ENCODE measurements at places on chromosomes 6 and 20.

DNA sequence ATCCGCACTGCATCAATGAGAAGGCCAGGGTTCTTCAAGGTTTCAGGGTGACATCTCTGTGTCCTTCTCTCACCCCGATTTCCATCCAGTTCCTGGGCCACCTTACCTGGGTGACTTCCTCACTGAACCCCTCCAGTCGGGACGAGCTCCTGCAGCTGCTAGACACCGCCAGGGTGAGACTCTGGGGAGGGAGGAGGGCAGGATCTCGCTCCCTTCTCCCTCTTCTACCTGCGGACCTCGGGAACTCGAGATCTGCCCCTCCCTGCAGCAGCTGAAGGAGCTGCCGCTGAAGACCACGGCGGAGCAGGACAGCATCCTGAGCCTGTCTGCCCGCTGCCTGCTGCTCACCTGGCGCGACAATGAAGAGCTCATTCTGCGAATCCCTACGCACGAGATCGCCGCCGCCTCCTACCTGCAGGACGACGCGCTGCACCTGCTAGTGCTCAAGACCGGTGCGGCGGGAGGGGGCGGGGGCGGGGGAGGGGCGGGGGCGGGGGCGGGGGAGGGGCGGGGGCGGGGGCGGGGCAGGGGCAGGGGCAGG, 7.5 kb downstream of the CCM2L start:
- peak; percentile 65 for DNase-seq

GRCh38 chr6:155039618-155040017, 44.5 kb downstream of the TIAM2 start:
- DNase-seq, result no peak

- no peak for DNase-seq
Observed at GRCh38 chr6:104575536-104575935, 284.2 kb downstream of the HACE1 start.

- no peak for DNase-seq
Observed at GRCh38 chr6:155883741-155884140, 428.1 kb upstream of the NOX3 start.

DNA sequence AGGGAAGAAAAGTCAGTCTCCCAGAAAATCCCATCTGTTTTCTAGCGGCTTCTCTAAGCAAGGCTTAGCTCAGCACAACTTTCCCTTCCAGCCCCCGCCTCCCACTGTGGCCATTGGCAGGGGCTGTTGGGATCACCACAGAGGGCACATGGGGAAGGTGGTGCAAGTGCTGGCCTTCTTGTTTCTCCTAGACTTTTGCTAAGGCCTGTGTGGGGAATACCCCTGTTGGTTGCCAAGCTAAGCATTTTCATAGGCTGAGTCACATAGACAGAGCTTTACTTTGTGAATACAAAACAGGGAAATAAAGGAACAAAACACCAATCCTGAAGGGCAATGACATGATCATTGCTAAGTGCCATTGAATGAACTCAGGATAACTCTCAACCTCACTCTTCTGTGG, 32.4 kb upstream of the TIAM2 start:
- DNase-seq, result no peak

DNA sequence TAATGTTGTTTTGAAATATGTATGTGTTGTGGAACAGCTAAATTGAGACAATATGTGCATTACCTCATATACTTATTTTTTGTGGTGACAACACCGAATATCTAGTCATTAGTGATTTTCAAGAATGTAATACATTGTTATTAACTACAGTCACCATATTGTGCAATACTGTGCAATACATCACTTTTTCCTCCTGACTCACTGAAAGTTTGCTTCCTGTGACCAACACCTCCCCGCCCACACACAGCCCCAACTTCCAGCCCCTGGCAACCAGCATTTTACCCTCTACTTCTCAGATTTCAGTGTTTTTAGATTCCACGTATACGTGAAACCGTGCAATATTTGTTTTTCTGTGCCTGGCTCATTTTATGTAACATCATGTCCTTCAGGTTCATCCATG, 627.9 kb downstream of the PRKN start:
- no peak for DNase-seq

DNA sequence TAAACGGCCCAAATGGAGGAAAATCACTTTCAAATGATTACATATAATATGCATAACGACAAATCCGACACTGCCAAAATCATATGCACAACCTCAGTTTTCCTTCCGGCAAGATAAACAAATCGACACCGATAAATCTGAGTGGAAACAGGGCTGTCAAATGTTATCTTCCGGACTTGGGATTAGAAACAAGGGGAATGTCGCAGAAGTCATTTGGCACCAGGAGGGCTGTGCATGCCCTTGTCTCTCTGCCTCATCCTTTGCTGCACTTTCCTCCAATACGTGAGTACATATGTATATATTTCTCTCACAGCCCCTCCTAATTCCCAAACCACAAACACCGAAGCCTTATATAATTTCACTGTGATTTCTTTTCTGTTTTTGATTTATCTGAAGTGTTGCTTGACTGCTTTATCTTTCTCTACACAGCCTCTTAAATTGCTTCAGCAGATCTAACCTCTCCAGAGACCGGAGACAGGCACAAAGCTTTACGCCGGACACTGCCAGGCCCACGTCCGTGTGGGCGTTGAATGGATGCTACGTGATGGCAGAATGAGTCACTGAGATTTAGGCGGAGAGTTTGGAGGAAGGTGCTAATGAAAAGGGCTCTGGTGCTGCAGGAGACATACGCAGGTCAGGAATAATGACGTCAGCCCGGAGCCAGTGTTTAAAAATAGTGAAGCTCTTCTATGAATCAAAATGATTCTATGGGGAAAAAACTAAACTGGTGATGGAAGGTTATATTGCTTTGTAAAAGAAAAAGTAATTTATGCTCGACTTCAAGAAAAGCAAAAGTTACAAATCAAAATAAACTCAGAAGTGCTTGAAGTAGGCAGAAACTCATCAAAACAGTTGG, 21.0 kb upstream of the PRELID3B start:
- no peak for DNase-seq

GRCh38 chr6:17908831-17909230, 78.6 kb downstream of the KIF13A start:
- no peak for DNase-seq

- DNase-seq, result peak; percentile 86
Observed at GRCh38 chr20:16801919-16802651, 53.9 kb downstream of the OTOR start.

GRCh38 chr6:30847971-30848436, 36.3 kb upstream of the DDR1 start:
- no peak for DNase-seq

DNA sequence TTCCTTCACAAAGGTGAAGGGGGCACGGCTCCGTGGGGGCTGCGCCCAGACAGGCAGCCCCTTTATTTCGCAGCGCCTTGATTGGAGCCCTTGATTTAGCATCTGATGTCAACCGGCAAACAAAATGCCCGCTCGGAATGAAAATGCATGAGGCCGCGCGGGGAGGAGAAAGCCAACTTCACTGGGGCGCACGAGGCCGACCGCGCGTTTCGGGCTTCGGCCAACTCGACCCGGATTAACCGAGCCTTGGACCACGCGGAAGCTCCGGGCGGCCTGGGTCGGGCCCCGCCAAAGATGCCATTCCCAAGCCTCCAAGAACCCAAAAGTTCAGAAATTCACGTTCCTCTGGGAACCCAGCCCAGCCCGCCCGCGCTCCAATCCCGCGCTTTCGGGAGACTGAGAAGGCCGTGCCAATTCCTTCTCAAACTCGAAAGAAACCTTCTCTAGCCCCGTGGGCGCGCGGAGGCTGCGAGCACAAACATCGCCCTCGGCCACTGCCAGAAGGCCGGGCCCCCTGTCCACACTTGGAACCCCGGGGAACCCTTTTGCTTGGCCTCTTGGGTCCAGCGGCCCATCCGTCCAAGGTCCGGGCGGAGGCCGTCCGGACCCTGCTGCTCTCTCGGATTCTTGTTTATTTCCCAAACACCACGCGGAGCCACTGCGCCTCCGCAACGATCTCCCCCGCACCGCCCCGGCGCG, 879 bp upstream of the INSM1 start:
- DNase-seq, result peak; percentile 43

- DNase-seq, result peak; percentile 85
Observed at GRCh38 chr6:30556906-30557682, at the start of gene PRR3. Gene PRR3 (plus strand): TSS chr6:30557295. CDS start chr6:30557345, 50 bp downstream.

GRCh38 chr20:19937651-19938420, 79.3 kb upstream of the NAA20 start:
- DNase-seq, result no peak

DNA sequence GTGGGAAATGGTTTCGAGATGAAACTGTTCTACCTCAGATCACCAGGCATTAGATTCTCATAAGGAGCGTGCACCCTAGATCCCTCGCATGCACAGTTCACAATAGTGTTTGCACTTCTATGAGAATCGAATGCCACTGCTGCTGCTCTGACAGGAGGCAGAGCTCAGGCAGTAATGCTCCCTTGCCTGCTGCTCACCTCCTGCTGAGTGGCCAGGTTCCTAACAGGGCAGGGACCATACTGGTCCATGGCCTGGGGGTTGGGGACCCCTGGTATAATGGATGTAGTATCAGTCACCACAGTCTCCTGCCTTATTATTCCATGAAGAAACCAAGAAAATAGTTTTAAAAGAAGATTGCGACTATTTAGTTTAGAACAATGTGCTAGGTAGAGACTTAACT, 127.5 kb downstream of the BCKDHB start:
- no peak for DNase-seq

- DNase-seq, result no peak
Observed at GRCh38 chr6:21085211-21085610, 508.3 kb upstream of the SOX4 start.

GRCh38 chr6:144730088-144730645, 445.0 kb downstream of the UTRN start:
- DNase-seq, result no peak

DNA sequence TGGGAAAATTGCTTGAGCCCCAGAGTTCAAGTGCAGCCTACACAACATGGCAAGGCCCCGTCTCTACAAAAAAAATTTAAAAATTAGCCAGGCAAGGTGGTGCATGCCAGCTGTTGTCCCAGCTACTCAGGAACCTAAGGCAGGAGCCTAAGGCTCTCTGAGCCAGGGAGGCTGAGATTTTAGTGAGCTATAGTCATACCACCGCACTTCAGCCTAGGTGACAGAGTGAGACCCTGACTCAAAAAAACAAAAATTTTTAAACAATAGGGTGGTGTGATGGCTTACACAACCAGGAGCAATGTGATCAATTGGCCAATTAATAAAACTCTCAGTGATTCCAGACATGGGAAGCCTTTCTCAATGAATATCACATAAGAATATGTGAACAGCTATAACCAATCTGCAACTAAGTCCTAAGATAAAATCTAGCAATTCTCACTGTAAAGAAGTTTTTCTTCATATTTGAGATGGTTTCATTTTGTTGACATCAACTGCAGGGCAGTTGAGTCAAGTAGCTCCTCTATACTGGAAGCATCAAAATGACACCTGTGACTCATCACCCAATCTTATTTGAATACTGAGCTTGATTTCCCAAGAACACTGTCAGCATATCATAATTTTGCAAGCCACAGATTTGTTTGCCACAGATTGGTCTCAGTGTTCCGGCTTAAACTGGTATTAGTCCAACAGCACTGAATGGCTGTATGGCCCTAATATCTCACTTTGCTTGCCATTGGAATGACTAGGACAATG, 169.0 kb upstream of the GJE1 start:
- no peak for DNase-seq

DNA sequence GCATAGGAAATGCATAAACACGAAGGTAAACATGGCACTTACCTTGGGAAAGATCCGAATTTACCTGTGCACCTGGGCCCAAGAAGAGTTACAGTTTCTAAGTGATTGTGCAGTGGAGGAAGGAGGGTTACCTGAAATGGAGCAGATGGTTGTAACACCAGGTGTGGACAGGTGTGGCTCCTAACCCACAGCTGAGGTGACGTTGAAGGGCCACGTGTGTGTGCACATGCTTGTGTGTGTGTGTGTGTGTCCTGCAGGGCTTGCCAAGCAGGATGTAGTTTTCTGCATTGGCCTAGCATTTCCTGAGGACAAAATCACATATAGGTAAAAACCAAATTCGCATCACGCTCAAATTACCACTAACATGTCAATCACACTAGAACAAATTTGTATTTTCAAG, 240.8 kb downstream of the ANKRD60 start:
- no peak for DNase-seq

DNA sequence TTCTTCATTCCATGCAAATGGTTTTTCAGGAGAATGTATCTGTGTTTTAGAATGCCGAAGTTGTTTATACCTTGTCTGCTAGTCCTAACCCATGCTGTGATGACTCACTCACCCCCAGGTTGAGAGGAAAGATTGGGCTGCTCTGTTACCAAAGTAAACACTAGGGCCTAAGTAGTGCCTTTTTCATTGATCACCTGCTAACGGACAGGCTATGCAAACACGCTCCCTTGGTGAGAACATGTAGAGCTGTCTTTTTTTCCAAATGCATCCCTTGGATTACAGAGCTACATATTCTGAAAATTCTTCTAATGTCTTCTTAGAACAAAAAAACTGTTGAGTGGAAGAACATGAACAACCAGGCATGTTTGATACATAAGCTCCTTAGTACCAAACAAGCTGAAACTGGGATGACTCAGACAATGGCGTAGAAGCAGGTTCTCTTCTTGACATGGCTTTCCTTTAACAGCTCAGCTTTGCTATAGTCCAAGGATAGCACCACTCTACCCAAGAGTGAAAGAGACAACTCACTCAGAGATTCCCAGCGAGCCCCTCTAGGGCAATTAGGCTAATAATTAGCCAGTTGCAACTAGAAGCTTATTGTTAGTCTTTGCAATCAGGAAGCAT, 20.5 kb downstream of the PERP start:
- DNase-seq, result no peak

DNA sequence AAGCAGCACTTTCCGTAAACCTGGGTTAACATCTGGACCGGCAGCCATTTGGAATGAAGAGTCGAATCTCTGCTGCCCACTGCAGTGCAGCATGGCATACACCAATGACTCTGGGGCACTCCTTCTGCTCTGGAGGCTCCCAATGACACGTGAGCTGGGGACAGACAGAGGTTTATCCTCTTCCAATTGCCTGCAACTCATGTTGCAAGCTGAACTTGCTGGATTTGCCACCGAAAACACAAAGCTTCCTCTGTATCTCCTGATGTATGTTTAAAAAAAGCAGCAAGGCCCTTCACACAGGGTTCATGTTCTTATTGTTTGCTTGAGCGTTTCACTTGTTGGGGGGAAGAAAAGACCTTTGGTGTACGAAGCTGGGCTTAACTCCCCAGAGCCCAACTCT, 10.8 kb downstream of the NCOA5 start:
- no peak for DNase-seq

DNA sequence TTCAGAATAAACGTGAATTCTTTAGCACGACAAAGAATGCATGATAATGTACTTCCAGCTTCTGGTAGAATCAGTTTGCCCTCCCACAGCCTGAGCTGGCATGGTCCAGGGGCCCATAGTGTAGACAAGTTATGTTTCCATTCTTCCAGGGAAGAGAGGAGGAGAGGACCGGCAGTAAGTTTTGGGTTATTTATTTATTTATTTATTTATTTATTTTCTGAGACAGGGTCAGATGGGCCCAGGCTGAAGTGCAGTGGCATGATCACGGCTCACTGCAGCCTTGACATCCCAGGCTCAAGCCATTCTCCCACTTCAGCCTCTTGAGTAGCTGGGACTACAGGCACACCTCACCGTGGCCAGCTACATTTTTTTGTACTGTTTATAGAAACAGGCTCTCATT, 4.7 kb downstream of the GABRR1 start:
- DNase-seq, result no peak
